ENCODE measurements at places on chromosomes 1 and 21.

GRCh38 chr1:42713293-42713692 lies 26.7 kb downstream of the CLDN19 start:
- DNase-seq: no peak

DNA sequence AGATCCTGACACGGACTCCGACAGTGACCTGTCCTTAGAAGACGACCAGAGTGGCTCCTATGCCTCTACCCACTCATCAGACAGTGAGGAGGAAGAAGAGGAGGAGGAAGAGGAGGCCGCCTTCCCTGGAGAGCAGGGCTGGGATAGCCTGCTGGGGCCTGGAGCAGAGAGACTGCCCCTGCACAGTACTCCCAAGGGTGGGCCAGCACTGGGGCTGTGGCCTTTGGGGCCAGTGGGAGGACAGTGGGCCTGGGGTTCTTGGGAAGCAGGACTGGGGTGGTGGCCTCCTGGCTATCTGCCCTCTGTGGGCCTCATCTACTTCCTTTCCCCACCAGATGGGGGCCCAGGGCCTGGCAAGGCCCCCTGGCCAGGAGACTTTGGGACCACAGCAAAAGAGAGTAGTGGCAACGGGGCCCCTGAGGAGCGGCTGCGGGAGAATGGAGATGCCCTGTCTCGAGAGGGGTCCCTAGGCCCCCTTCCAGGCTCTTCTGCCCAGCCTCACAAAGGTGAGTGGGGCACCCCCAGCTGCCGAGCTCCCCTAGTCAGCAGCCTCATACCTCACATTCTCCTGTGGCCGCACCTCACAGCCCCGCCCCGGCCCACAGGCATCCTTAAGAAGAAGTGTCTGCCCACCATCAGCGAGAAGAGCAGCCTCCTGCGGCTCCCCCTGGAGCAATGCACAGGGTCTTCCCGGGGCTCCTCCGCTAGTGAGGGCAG lies 10.0 kb downstream of the PSRC1 start:
- DNase-seq: no peak

DNA sequence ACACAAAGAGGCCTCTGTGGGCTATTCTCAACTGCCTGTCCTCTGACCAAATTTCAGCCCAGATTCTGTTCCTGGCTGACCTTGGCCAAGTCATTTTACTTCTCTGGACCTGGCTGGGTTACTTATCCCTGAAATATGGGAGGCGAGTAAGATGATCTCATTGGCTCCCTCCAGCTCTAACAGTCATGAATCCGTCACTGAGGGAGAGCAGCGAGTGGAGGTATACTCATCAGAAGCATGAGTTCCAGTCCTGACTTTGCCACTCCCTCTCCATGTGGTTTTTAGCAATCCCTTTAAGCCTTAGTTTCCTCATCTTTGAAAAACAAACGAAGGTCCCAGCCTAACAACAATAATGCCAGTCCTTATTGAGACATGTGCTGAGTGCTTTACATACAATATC lies 63.5 kb downstream of the CCDC185 start:
- DNase-seq: no peak

- peak; percentile 74 for DNase-seq
These were observed 72.1 kb downstream of the LMX1A start for GRCh38 chr1:165284454-165284853.

DNA sequence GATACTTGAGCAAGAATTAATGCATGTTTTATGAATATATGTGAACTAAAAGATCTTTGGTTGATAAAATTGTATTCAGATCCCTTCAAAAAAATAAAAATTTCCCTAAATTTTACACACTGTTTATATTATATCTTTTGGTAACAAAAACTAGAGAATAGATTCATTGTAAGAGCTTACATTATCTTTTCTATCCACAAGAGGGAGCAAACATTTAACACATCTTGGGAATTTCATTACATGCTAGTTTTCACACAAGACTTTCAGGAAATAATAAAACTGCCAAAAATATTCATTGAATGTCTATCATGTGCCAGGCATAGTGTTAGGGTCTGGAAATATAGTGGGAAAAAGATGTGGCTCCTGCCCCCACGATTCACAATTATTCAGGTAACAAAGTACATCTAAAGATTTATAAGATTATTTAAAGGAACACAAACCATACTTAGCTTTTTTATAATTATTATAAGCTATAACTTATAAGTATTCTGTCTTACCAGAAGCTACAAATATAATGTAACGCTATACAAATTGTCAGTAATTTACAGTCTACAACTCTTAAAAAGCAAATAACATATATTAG lies 30.6 kb downstream of the FAF1 start:
- DNase-seq: peak; percentile 15

- no peak for DNase-seq
These were observed 72.7 kb downstream of the HUNK start for GRCh38 chr21:31945546-31945945.
